ENCODE measurements at places on chromosomes 3 and 15.
A peak's percentile ranks its signal among the peaks of the same experiment; 100 is the strongest.

DNA sequence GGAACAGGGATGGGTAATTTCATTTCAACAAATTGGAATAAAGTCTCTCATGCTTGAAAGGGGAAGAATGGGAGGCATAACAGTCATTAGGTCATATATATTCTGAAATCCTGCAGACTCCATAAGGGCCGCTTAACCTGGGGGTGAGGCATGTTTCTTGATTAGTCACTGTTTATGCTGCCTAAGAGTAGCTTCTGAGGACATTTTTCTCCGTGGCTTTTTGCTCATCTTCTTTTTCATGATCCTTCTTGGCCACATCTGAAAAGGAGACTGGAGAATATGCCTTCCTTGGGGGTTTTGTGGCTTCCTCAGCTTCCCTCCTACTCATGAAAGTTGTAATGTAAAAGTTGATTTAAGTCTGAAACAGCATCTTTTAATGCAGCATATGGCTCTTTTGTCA lies 20.0 kb upstream of the CFAP20DC start:
- peak; percentile 49 for DNase-seq

DNA sequence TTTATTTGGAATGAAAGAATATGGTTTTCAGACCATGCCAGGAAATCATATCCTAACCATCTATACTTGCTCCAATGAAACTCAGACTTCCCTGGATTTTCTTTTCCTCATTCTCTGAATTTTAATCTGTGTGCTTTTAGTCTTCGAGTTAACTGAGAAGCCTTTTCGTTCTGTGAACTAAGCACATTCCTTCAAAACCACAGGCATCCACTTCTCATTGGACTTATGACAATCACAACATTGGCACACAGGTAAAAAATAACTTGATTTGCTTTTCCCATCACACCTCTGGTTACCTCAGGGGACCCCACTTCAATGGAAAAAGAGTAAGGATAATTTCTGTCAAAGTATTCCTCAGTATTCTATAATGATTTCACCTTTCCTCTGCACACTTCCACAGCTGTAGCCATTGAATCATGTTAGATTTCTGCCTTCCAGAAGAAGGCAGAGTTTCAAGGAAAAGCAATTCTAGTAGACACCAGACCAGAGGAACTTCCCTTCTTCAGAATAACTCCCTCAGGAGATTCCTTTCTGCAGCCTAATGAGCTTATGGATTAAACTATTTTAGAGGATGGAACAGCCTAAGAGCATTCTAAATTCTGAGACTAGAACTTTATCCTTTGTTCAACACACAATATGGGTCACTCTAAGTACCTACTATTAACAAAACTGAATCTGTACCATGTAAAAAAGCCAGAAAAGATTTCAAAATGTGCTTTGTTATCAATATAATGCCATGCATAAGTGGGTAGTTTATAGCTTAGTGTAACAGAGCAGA lies 15.9 kb downstream of the COMMD2 start:
- no peak for DNase-seq

DNA sequence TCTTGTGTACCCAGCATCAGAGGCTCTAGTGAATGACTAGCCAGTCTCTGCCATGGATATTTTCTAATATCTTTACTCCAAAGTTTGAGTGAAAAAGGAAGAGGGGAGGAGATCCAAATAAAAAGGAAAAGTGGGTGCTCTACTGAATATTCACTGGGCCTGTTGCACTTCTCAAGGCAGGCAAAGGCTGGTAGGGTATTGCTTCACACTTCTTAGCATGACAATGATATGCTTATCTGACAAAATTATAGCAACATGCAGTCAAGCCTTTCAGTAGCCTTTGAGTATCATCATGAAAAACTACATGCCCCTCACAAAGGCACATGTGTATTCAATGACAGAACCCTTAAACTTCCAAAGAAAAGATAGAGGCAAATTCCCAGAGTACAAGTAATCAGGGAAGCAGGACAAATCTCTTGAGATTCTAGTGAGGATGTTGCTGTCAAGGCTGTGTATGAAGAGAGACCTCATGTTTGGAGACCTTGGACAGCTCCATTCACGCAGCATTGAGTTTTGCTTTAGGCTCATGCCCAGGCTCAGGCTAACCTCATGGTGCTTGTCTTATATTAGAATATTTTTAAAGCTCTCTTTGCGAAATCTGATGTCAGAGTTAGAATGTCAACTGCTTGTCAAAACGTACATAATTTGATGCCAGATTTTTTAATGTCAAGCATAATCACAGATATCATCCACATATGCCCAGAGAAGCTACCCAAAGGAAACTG lies 506.9 kb downstream of the OCA2 start:
- DNase-seq, result no peak

- peak; percentile 12 for DNase-seq
Measured at GRCh38 chr15:74540161-74540760, 759 bp upstream of the ARID3B start.

DNA sequence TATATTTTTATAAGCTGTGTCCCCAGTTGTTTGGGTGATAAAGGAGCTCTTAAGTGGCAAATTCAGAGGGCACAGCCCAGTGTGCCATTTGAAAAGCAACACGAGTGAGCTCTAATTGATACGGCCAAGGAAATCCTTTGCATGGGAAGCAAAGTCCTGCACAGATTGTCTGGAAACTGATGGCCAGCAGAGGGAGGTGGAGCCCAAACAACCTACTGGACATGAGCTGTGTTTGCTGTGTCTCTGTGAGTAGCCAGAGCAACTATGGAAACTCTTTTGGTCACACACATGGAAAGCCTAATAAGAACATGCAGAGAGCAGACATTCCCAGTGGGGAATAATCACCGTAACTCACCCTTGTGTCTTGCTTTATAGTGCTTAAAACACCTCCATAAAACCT lies 24.4 kb downstream of the ONECUT1 start:
- no peak for DNase-seq

GRCh38 chr3:80238606-80239005 lies 470.8 kb upstream of the ROBO1 start:
- no peak for DNase-seq

DNA sequence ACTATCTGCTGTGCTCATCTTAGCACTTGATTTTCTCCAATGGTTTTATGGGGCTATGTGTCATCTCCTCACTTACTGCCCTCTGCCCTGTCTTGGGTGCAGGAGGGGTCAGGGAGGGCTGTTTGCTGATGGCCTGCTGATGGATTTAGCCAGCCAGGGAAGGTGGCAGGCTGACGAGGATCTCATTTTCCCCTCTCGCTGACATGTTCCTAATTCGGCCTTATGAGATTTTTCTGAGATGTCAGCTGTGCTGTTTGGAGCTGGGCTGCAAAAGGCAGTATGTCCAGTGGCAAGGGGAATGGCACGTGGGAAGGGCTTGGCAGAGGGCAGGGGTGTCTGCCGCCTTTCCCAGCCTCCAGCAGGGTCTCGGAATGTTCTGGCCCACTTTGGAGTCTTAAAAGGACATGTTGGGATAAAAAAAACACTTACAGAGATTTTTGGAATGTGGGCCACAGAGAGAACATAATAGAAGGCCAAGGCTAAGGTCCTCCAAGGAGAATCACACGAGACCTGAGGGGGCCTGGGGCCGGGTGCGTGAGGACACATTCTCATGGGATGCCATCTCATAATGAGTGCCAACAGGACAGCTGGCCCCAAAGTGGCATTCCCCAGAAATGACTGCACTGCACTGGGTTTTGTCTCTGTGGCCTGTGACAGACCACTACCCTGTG lies 303.8 kb downstream of the TLE3 start:
- DNase-seq, result no peak

- DNase-seq, result peak; percentile 39
Measured at GRCh38 chr3:12175844-12176453, 17.2 kb upstream of the TIMP4 start.

DNA sequence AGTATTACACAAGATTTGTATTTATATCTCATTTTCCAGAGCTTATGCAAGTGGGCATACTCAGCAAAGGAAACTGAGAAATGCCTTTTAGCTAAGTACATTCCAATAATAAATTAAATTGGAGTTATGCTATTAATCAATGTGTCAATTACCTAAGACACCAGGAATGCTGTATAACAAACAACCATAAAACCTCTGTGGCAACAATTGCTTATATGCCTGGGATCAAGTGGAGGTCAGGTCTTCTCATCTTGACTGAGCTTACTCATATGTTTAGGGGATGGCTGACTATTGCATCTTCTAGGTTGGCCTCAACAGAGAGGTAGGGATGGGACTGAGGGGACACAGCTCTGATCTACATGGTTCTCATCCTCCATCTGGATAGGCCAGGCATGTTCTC lies 30.7 kb downstream of the CD200R1L start:
- no peak for DNase-seq

DNA sequence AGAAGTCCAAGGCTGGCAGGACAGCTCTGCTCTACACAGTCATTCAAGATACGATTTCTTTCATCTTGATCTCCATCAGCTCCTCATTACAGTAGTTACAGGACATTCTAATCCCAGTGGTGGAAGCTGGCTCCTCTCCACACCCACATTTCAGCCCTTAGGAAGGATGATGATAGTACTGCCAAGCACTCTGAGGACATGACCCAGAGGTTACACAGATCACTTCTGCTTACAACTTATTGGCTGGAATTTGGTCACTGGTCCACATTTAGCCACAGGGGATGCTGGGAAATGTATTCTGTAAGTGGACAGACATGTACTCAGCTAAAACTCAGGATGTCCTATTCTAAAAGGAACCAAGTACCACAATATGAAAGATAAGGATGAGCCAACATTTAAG lies 77.1 kb downstream of the IQCH start:
- DNase-seq, result no peak

GRCh38 chr3:160876643-160877042 lies 120.6 kb downstream of the PPM1L start:
- no peak for DNase-seq

- DNase-seq, result no peak
Measured at GRCh38 chr3:43919029-43919428, 228.3 kb downstream of the ABHD5 start.

DNA sequence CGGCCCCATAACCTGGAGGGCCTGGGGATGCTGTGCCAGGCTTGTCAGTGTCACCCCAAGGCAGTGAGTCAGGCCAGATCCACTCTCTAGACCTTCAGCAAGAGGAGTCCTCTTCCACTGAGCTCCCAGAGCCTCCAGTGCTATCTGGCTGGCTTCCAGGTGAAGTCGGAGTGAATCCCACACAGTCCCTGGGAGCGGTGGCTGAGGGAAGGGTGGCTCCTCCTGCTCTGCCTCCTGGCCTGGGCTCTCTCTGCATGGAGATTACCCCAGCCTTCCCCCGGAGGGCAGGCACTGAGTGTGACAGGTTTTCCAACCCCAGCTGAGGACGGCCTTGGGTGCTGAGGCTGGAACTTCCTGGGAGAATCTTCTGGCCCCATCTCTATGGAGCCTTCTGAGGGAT lies 82.7 kb downstream of the EPHB1 start:
- no peak for DNase-seq

DNA sequence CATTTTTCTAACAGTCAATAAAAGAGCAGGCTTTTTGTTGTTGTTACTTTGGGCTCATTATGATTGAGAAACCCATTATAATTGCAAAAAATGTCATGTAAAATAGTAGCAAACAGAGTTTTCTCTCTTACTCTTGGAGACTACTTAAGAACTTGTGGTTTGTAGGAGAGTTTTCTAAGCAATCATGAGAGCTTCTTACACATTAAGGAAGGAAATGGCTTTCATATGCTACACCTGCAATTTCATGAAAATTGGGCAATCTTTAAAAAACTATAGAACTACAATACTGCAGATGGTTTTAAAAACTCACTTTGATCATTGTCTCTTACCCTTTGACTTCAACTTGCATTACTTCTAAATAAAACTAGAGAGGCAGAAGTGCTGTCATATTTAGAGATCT lies 701.8 kb downstream of the ZPLD1 start:
- no peak for DNase-seq

- no peak for DNase-seq
Measured at GRCh38 chr3:115475178-115476041, 147.9 kb upstream of the GAP43 start.

- no peak for DNase-seq
Measured at GRCh38 chr3:47404955-47405790, 24.4 kb downstream of the PTPN23 start.

- no peak for DNase-seq
Measured at GRCh38 chr3:42639192-42639591, 14.3 kb upstream of the ZBTB47 start.

- no peak for DNase-seq
Measured at GRCh38 chr3:168470380-168470779, 374.7 kb upstream of the GOLIM4 start.

DNA sequence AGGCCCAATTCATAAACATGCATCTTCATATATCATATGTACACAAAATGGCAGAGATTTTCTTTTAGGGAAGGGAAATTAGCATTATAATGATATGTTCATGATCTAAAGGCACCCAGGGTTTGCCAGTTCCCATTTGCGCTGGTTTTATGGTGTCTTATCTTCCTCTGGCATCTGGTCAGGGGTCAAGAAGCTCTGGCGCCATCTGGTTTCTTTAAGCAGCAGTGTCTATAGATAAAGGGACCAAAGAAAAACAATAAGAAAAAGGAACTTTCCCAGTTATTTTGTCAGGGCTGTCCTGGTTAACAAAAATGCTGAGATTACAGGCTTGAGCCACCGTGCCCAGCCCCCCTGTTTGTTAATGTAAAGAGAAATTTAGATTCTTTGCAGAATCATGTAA lies 3.3 kb upstream of the DCP1A start:
- DNase-seq, result peak; percentile 17

GRCh38 chr3:129708328-129708861 lies 101.9 kb upstream of the PLXND1 start:
- no peak for DNase-seq

- DNase-seq, result no peak
Measured at GRCh38 chr3:127040216-127040615, 57.3 kb downstream of the PLXNA1 start.

DNA sequence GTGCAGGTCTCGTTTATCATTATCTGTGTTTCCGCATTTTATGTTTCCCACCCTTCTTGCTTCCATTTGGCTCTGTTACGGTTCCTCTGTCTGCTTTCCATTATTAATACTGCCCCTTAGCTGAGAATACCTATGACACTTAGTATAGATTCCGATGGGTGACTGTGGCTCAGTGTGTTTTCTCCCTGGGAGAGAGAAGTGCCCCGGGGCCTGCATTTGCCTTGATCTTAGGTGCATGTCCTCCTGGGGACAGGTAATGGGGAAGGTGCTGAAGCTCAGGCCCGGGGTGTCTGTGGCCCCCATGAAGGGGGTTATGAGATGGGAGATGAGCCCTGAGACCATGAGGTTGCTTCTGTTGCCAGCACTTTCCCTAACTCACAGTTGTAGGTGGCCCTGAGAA lies 43.4 kb upstream of the PCSK6 start:
- DNase-seq, result no peak

DNA sequence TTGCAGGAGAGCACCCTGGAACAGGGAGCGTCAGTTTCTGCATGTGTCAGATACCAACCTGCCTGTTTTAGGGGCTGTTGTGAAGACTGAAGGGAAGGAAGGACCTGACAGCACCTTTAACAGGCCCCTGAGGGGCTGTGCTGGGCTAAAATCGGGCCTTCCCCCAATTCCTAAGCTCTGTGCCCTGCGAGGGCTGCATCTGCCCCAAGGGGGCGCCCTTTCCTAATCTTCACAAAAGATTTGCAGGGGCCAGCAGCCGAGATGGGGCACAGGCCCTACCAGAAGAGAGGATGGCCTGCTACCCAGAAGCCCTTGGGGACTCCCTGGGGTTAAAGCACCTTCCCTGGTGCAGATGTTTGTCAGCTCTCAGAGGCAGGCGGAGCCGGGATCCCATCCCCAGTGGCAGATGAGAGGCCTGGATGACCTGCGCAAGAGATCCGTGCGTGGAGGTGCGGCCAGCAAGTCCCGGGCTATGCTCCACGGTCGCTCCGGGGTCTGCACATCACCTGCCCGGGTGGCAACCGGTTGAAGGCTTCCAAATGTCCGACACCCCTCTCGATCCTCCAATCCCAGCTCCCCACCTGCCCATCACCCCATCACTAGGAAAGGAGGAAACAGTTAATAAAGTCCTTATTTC lies 53.6 kb downstream of the RHCG start:
- peak; percentile 62 for DNase-seq
